ENCODE measurements at places on chromosomes 4 and X.

- no peak for DNase-seq
Observed at GRCh38 chr4:187301923-187302322, 578.3 kb upstream of the FAT1 start.

GRCh38 chrX:133985164-133985966 lies at the start of gene GPC3:
Gene GPC3 (minus strand): TSS chrX:133985594.
- no peak for DNase-seq

- no peak for DNase-seq
Observed at GRCh38 chr4:76365636-76366035, 55.3 kb downstream of the CCDC158 start.

DNA sequence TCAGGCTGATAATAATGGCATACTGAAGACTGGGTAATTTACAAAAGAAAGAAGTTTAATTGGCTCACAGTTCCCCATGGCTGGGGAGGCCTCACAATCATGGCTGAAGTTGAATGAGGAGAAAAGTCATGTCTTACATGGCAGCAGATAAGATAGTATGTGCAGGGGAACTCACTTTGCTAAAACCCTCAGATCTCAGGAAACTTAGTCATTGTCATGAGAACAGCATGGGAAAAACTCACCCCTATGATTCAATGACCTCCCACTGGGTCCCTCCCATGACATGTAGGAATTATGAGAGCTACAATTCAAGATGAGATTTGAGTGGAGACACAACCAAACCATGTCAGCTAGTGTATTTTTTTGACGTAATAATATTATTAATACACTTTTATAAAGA lies 149.8 kb upstream of the BOD1L1 start:
- DNase-seq = no peak

DNA sequence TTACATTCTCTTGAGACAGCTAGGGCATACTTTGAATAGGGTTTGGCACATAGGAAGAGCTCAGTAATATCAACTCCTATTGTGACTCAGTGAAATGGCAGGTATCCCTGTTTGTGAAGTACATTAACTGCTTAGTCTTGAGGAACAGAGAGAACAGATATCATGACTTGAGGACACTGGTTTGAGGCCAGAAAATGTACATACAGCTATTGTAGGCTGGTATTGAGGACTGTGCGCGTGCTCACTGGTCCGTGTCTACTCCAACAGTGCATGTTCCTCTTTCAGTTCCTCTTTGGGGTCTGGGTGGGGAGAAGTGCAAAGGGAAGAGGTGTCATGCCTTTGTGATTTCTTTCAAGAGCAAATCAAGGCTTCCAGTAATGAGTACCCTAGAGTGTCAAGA lies 34.6 kb upstream of the TBC1D9 start:
- peak; percentile 25 for DNase-seq

DNA sequence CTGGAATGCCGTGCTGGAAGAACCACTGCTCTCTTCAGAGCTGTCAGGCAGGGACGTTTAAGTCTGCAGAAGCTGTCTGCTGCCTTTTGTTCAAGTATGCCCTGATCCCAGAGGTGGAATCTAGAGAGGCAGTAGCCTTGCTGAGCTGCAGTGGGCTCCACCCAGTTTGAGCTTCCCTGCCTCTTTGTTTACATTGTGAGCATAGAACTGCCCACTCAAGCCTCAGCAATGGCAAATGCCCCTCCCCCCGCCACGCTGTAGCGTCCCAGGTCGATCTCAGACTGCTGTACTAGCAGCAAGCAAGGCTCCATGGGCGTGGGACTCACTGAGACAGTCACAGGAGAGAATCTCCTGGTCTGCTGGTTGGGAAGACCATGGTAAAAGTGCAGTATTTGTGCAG lies 34.8 kb upstream of the MUC7 start:
- no peak for DNase-seq

DNA sequence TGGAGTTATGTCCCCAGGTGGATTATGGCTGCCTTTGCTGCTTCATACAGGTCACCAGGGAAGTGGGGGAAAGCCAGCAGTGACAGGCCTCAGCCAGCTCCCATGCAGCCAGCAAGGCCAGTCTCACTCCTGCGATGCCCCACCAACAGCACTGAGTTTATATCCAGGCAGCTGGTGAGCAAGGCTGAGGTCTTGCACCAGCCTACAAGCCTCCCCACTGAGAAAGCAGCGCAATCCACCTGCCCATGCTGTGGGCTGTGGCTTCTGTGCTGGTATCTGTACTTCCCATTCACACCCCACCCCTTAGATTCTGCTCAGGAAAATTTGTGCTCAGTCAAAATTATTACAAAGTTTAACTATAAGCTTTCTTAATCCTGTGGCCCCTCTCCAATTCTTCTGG lies 153.5 kb downstream of the HHIP start:
- no peak for DNase-seq

- no peak for DNase-seq
Observed at GRCh38 chrX:75623535-75623934, 100.7 kb upstream of the ZDHHC15 start.

DNA sequence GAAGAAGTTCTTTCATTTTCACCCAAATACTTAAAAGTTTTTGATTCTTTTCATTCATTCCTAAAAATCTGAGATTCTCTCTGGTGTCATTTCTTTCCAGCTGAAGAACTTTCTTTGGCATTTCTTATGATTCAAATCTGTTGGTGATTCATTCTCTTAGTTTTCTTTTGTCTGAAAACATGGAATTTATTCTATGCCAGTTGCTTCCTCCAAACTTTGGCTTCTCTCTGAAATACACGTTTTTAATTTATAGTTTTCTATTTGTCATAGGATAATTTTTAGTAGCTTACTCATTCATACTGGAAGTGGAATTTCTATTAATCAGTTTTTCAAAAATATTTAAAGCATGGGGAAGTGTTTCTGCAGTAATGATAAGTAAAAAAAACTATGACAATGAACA lies 1012.0 kb downstream of the RPA4 start:
- DNase-seq = no peak

DNA sequence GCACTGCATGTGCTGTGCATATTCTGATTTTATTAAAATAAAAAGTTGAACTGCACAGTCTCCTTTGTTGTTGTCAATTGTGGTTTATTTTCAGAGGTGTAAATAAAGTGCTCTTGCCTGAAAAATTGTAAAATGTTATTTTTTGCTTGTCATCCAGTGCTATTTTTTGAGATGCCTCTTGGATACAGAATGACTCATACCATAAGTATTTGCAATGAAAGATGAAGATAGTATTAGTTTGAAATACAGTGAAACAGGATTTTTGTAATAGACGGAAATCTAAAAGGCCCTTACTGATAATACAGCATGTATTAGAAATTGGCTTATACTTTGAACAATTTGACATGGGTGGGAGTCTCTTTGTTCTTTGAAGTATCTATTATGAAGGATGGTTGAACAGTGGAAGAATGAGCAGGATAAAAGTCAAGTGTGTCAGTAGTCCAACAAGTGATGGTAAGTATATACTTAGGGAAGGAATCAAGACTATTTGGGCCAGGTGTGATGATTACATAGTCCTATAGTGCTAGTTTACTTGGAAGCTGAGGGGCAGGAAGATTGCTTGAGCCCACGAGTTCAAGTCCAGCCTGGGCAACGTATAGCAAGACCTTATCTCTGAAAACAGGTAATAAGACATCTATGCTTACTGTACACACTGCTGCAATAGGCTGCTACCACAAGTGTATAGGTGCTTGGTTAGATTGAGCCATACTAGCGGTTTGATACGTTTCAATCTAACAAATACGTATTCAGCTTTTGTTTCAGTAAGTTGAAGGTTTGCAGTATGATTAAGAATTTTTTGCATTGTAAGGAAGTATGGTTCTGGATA lies 16.4 kb downstream of the DDX3X start:
- DNase-seq = no peak

DNA sequence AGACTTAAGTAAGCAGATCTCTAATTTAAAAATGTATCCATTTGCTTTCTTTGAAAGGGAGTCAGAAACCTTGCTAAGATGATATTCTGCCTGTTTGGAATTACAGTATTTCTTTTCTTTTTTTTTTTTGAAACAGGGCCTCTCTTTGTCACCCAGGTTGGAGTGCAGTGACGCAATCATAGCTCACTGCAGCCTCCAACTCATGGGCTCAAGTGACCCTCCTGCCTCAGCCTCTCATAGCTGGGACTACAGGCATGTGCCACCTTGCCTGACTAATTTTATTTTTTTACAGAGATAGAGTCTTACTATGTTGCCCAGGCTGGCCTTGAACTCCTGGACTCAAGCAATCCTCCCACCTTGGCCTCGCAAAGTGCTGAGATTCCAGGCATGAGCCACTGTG lies 40.0 kb downstream of the ANAPC4 start:
- DNase-seq = no peak

GRCh38 chrX:41602816-41603345 lies 85.9 kb upstream of the GPR34 start:
- DNase-seq = no peak

DNA sequence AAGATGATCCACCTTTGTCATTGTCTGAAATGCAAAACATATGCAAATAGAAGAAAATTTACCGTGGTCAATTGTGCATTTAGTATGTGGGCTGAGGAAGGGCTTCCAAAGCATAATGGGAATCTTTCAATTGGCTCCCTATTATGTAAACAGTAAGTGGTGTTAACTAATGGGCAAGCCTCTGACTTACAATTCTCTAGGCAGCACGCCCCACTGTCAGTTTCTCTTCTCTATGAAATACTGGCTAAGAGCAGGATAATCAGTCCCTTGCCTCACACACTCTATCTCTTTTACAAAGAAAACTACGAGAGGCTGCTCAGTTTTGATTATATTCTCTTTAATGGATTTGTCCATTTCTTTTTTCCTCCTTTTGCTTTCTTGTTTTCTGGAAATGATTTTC lies 1272.6 kb downstream of the PCDH19 start:
- DNase-seq = no peak

DNA sequence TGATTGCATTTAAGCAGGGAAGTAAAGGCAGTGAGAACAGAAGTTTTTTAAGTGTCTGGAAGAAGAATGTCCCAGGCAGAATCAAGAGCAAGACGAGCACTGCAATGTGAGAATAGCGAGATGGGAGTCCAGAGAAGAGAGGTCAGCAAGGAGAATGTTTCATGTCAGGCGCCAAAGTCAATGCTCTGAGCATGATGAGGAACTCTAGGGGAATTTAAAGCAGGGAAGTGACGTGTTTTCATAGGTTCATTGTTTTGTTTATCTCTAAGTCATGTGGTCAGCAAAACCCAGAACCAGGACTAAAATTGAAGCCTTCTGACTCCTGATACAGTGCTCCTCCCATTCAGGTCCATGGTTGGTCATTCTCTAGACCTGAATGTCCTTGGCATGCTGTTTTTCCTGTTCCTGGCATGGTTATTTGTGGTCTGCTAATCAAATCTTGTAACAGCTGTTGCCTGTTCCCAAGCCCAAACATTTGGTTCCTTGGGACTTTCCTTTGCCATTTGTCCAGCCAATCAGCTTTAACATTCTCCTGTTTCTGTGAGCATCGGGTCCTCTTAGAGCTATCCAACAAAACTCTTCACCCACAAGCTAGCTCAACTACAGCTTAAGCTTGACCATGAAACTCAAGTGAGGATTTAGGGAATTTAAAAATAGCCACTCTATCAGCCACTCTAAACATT lies 37.7 kb downstream of the PTCHD1 start:
- no peak for DNase-seq

- no peak for DNase-seq
Observed at GRCh38 chr4:36652857-36653256, 371.4 kb downstream of the DTHD1 start.

GRCh38 chrX:8848441-8848840 lies 47.3 kb upstream of the FAM9A start:
- no peak for DNase-seq

- DNase-seq = no peak
Observed at GRCh38 chrX:71541210-71542022, 8.5 kb downstream of the OGT start.

GRCh38 chr4:109816894-109817293 lies 1.3 kb downstream of the GAR1 start:
- DNase-seq = no peak

DNA sequence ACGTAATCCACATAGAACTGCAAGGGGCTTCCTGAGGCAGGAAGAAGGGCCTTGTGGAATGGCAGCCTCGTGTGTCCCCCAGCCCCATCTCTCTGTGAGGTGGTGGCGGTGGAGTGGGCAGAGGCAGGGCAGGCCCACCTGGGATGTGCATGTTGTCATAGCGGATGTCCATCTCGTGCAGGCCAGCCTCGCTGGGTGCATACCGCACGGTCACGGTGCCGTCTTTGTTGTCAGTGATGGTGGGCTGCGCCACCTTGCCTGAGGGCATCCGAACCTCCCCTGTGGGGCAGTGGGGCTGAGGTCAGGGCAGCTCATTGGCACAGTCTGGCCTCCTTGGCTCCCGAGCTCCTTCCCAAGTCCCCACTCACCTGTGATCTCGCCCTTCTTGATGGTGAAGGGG lies 20.4 kb downstream of the FLNA start:
- no peak for DNase-seq

DNA sequence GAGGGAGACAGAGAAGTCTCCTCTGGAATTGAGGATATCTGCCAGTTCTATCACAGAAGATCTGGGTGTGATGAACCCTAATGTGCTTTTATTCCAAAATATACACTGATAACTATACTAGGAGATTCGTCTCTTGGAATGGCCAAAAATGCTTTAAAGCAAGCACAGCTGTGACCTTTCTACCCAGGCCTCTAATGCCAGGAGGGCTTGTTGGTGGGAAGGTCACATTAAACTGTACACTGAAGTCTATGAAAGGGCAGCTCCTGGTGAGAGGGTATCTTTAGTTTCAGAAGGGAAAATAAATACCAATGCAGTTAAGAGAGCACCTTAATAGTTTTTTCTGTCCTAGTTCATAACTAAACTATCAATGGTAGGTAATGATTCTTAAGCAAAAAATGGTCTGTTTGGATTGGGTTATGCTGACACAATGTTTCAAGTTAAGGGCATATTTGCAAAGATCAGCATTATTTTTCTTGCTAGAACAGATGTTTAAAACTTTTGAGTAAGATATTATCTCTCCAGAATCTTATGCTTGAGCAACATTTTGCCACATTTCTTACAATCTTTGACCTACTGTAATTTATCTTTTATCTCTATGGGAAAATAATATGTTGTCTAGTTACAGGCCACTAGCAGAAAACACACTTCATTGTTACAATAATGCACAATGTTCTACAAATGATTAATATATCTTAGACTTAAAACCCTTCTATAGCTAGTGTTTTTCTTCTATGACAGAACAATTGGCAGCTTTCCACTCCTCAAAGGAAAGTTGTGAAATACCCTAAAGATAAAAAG lies 59.6 kb downstream of the SEC24D start:
- DNase-seq = no peak

DNA sequence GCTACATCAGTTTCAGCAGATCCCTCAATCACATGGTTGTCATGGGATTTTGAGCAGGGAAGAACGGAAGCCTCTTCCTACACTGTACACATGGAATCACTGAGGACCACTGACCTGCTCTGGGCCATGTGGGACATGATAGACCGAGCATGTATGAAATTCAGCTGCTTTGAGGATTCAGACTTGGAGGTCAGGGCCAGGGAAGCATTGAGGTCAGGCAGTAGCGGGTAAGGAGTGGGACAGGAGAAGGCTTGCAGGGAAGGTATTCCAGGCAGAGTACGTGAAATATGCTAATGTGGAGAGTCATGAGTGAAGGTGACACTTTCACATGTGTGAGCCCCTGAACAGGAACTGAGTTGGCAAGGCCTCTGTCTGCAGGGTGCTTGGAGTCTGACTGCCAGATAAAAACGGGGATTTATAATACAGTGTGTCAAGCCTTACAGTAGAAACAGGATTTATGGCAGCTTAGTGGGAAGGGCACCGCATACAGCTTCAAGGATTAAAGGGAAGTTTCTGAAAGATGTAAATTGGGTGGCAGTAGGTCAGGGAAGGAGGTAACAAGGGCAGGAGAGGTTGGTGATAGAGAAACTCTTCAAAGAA lies 111.7 kb downstream of the STK32B start:
- DNase-seq = no peak

- no peak for DNase-seq
Observed at GRCh38 chr4:41880840-41881831, 54.1 kb upstream of the TMEM33 start.

- DNase-seq = peak; percentile 11
Observed at GRCh38 chr4:121977251-121978171, 25.7 kb upstream of the TRPC3 start.
